ENCODE measurements at places on chromosomes 7 and 10.

GRCh38 chr7:138889582-138890498 is 91.3 kb downstream of the KIAA1549 start:
- no peak for DNase-seq

- DNase-seq, result no peak
These were observed 25.9 kb downstream of the HTRA1 start for GRCh38 chr10:122487174-122487765.

- DNase-seq, result no peak
These were observed 1022.2 kb upstream of the LRRTM3 start for GRCh38 chr10:65903620-65904019.

- no peak for DNase-seq
These were observed 5.6 kb downstream of the CALML3 start for GRCh38 chr10:5530412-5530806.

DNA sequence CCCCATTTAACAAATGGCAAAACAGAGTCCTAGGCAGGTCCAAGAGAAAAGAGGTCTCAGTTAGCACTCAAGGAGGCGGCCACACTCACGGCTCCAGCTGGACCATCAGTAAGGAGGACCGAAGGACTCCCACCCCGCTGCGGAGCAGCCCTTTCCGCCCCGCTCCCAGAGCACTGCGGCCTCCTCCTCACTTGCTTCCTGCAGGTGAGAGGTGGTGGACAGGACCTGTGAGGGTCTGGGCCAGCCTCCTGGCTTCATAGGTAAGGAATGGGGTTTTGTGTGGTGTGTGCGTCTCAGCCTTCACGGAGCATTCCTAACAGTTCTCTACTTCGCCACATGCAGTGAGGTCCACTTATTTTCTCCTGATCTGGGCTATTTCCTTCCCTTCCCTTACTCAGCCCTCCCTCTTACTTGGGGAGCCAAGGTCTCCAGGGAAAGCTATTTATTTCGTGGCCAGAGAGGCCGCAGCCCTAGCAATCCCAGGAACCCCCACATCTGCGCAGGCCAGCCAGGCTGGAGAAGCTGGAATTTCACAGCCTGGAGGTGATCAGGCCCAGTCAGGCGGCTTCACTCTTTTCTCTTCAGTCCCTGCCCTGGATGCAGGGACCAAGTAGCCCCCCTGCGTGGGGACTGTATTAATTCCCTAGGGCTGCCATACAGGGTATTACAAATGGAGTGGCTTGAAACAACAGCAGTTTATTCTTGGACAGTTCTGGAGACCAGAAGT is 45.9 kb downstream of the ZNF783 start:
- no peak for DNase-seq

DNA sequence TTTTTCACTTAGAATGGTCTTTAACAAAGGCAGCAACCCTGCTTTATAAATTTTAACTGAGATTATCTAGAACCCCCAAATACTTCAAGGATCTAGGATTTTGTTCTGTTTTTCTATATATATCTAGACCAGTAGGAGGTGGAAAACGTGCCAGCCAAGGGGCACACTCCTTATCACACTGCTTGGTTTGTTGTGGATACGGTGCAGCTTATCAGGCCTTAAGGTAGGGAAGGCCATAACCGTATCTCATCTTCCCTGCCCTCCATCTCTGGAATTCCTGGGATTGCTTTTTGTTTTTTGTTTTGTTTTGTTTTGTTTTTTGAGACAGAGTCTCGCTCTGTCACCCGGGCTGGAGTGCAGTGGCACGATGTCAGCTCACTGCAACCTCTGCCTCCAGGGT is 75.4 kb downstream of the MPLKIP start:
- no peak for DNase-seq

Data from stimulated activated CD8-positive, alpha-beta memory T cell treated with anti-CD3 and anti-CD28 coated beads, Interleukin-2, amount 100 ng/mL, for 48 hours (primary cell).